ENCODE measurements at places on chromosomes 5 and 9. TPM values are rescaled to one million over a fixed set of nuclear protein-coding genes. Genes with fewer than 3 reads are reported as not detected.
A peak's percentile ranks its signal among the peaks of the same experiment; 100 is the strongest.

GRCh38 chr9:1946526-1947283 lies 68.4 kb upstream of the SMARCA2 start:
- no peak overlapping the region for H3K4me3 ChIP-seq
- no peak for DNase-seq
- no peaks in the 10 kb centered on the region for H3K36me3 ChIP-seq
- H3K27ac ChIP-seq, result no peak overlapping the region

DNA sequence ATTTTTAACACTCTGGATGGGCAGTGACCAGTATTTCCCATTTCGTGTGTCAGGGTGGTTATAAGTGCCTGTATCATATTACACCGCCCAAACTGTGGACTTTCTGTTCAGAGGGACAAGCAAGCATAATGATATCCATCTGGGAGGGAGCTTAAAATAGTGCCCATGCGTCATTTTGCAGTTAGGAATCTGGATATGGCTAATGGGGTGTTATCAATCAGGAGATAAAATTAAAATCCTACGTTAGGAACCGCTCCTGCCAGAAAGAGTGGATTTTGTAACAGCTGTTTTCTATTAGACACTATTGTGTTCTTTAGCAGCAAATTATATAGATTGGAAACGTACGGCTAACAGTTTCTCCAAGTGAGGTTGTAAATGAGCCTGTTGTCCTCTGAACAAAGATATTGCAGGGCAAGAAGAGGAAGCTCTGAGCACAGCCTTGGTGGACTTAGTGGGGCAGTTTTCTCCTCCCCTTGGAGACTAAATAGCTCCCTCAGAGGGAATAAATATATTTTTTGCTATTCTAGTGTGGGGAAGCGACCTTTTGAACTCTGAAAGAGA lies 160.4 kb downstream of the SPATA31D1 start:
- peaks cover 47% of the 10 kb centered on the region for H3K4me1 ChIP-seq
- no peak overlapping the region for H3K27ac ChIP-seq
- no peak for DNase-seq

DNA sequence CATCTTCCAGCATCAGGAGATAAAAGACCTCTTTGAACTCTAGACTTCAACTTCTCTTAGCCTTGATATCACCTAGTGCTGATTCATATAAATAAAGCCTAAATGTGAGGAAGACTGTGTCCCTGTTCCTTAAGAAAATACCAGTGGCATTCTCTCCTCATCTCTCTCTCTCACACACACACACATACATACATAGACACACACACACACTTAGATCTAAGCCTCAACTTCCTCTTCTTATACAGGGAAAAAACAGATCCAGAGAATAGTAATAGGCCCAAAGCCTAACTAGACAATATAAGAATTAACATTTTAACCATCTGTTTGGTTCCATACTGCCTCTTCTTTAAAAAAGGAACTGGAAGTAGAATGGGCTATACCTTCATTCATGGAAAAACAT lies 195.3 kb upstream of the NR4A3 start:
- H3K27me3 ChIP-seq, result no peaks in the 10 kb centered on the region
- H3K36me3 ChIP-seq, result no peaks in the 10 kb centered on the region
- no peak overlapping the region for H3K27ac ChIP-seq
- no peaks in the 10 kb centered on the region for H3K4me1 ChIP-seq
- H3K4me3 ChIP-seq, result no peak overlapping the region
- DNase-seq, result no peak

DNA sequence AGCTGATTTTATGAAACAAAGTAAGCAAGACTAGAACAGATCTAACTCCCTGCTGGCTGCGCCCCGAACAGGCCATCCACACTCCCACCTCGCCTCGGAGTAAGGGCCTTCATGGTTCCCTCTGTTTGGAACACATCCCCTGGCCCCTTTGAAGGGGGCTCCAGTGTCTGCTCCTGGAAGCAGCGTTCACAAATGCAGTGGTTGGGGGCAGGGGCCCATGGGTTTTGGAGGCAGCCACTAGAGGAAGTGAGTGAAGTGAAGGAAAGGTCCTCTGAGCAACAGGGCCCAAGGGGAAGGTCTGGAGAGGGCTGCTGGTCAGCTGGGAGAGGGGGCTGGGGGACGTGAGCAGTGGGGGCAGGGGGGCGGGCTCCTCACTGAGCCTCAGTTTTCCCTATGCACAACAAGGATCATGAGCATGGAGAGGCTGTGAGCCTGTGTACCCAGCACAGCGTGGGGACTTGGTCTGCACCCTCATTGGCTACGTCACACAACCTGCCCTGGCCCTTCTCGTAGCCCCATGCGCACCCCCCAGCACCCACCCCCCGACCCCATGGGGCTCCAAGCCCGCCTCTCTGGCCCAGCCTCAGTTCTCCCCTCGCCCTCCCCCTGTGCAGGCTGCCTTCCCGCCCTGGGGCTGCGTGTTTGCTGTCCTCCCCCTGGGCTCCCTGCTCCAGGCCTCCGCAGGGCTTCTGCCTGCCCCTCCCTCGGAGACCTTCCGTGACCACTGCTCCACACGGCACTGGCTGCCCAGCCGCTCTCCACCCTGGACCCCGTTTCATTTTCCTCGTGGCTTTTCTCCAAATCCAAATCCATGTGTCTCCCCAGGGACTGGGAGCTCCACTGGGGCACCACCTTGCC lies 39.5 kb downstream of the RASGEF1C start:
- no peaks in the 10 kb centered on the region for H3K27me3 ChIP-seq
- peaks cover 19% of the 10 kb centered on the region for H3K4me1 ChIP-seq
- H3K4me3 ChIP-seq, result no peak overlapping the region
- no peak for DNase-seq

DNA sequence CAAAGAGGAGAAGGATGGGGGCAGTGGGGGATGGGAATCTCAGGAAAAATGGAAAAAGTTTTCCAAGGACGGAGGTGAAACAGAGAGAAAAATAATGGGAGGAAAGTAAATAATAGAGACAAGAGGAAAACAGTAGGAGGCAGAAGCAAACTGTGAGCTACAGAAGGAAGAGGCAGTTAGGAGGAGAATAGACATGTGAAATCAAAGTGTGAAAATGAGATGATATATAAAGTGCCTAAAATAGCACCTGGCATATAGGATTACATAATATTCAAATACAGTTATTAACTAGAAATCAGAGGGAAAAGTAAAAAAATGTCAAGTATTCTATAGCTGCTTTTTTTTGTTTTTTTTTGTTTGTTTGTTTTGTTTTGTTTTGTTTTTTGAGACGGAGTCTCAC lies 44.0 kb upstream of the PLIN2 start:
- H3K27me3 ChIP-seq, result no peaks in the 10 kb centered on the region
- no peak for DNase-seq
- peaks cover 7% of the 10 kb centered on the region for H3K4me1 ChIP-seq
- H3K36me3 ChIP-seq, result no peaks in the 10 kb centered on the region

GRCh38 chr5:93088592-93089389 lies 492.2 kb downstream of the NR2F1-AS1 start:
- no peak overlapping the region for H3K4me3 ChIP-seq
- no peaks in the 10 kb centered on the region for H3K36me3 ChIP-seq
- no peak for DNase-seq
- H3K4me1 ChIP-seq, result no peaks in the 10 kb centered on the region
- H3K27me3 ChIP-seq, result peaks cover 10% of the 10 kb centered on the region
- H3K27ac ChIP-seq, result no peak overlapping the region

DNA sequence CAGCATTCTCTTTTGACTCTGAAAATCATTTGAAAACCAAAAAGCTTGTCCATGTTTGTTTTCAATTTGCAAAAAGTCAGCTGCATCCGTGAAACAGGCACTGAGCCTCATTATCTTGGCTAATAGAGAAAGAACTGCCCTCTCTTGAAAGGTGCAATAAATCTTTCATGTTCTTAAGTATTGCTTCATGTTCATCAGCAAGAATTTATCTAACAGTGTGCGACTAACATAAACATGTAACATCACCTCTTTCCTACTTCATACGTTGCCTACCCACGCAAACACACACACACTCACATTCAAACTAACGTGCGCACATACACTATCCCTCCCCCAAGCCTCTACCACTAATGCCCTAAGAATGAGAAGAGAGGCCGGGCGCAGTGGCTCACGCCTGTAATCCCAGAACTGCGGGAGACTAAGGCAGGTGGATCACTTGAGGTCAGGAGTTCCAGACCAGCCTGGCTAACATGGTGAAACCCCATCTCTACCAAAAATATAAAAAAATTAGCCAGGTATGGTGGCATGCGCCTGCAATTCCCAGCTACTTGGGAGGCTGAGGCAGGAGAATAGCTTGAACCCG lies 629.7 kb upstream of the ZNF608 start:
- peaks cover 3% of the 10 kb centered on the region for H3K27me3 ChIP-seq
- no peak for DNase-seq
- peak overlapping the region; percentile 14 for H3K27ac ChIP-seq
- H3K36me3 ChIP-seq, result no peaks in the 10 kb centered on the region

- H3K36me3 ChIP-seq, result no peaks in the 10 kb centered on the region
- H3K4me3 ChIP-seq, result no peak overlapping the region
- no peaks in the 10 kb centered on the region for H3K4me1 ChIP-seq
- no peak for DNase-seq
Measured at GRCh38 chr5:11815481-11815880, 88.8 kb downstream of the CTNND2 start.

- H3K27me3 ChIP-seq, result peaks cover 5% of the 10 kb centered on the region
- peaks cover 36% of the 10 kb centered on the region for H3K4me1 ChIP-seq
- DNase-seq, result no peak
- no peaks in the 10 kb centered on the region for H3K36me3 ChIP-seq
- peak overlapping the region; percentile 35 for H3K27ac ChIP-seq
Measured at GRCh38 chr5:126284977-126285696, 138.1 kb upstream of the GRAMD2B start.

DNA sequence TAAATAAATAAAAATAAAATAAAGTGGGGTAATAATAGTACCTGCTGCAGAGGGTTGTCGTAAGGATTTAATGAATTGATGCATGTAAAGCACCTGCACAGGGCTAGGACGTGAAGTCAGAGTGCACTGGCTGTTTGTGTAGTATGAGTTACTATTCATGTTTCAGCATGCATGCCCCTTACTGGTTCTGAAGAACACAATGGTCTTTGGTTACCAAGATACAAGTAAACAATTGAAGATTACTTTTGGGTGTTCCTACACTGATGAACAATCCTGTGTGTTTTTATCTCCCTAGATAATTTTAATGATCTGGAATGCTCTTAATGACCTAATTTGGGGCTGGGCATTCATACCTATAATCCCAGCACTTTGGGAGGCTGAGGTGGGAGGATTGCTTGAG lies 23.2 kb upstream of the PRRC2B start:
- H3K4me1 ChIP-seq, result peaks cover 22% of the 10 kb centered on the region
- no peak overlapping the region for H3K4me3 ChIP-seq
- H3K27ac ChIP-seq, result peak overlapping the region; percentile 25
- no peaks in the 10 kb centered on the region for H3K27me3 ChIP-seq
- no peak for DNase-seq
- no peaks in the 10 kb centered on the region for H3K36me3 ChIP-seq

DNA sequence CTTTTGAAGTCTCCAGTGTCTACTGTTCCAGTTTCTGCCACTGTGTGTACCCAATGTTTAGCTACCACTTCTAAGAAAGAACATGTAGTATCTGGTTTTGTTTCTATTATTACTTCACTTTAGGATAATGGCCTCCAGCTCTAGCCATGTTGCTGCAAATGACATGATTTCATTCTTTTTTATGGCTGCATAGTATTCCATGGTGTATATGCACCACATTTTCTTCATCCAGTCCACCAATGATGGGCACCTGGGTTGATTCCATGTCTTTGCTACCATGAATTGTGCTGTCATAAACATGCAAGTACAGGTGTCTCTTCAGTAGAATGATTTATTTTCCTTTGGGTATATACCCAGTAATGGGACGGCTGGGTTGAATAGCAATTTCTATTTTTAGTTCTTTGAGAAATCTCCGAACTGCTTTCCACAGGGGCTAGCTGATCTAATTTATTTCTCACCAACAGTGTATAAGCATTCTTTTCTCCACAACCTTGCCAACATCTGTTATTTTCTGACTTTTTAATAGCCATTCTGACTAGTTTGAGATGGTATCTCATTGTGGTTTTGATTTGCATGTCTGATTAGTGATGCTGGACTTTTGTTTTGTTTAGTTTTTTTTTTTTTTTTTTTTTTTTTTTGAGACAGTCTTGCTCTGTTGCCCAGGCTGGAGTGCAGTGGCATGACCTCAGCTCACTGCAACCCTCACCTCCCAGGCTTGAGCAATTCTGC lies 68.9 kb downstream of the WDR41 start:
- no peak overlapping the region for H3K4me3 ChIP-seq
- no peak overlapping the region for H3K27ac ChIP-seq
- peaks cover 5% of the 10 kb centered on the region for H3K4me1 ChIP-seq
- peaks cover 20% of the 10 kb centered on the region for H3K36me3 ChIP-seq
- no peaks in the 10 kb centered on the region for H3K27me3 ChIP-seq
- DNase-seq, result no peak

GRCh38 chr9:79465156-79465555 lies 106.6 kb upstream of the TLE4 start:
- H3K4me3 ChIP-seq, result no peak overlapping the region
- H3K36me3 ChIP-seq, result no peaks in the 10 kb centered on the region
- DNase-seq, result no peak
- H3K27me3 ChIP-seq, result peaks cover 3% of the 10 kb centered on the region
- no peak overlapping the region for H3K27ac ChIP-seq

DNA sequence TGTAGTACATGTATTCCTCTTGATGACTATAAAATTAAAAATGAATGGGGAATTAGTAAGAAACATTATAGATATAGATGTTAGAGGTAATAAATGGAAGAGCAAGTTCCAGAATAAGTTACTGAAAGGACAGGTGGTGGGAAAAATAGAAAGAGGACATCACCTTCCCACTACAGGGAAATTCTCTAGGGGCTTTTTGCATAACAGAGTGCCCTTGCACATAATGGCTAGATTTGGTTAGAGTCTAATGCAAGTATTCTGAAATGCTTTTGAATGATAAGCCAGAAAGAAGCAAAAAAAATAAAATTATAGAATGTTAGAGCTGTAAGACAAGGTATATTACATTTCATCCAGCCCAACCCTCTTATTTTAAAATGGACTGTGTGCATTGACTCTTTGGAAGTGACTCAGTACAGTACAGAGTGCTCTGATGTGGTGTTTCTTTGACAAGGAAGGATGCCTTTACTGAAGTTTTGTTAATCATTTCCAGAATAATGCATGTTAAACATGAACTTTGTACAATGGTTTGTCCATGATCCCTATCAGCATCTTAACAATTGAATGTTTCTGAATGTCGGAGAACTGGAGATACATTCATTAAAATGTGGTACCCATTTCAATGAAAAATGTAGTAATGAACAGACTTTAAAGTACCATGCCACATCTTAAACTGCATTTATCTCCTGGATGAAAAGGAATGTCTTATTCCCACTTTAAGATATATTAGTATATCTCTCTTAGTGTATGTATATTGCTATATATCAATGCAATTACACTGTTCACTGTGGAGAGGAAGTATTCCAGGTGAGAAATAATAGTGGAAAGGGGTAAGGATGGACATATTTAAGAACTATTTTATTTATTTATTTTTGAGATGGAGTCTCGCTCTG lies 391.1 kb downstream of the ADGRV1 start:
- no peak overlapping the region for H3K27ac ChIP-seq
- no peaks in the 10 kb centered on the region for H3K27me3 ChIP-seq
- DNase-seq, result no peak
- no peak overlapping the region for H3K4me3 ChIP-seq
- H3K36me3 ChIP-seq, result peaks cover 3% of the 10 kb centered on the region

SH3PXD2B gene
- total RNA-seq, result 38.4 TPM

STPG3 gene
- total RNA-seq, result 0.31 TPM

FOXD4L5 gene
- total RNA-seq, result not detected

All from type B pancreatic cell (in vitro differentiated cells).